ENCODE measurements at places on chromosomes 5 and 9.
A peak's percentile ranks its signal among the peaks of the same experiment; 100 is the strongest.

DNA sequence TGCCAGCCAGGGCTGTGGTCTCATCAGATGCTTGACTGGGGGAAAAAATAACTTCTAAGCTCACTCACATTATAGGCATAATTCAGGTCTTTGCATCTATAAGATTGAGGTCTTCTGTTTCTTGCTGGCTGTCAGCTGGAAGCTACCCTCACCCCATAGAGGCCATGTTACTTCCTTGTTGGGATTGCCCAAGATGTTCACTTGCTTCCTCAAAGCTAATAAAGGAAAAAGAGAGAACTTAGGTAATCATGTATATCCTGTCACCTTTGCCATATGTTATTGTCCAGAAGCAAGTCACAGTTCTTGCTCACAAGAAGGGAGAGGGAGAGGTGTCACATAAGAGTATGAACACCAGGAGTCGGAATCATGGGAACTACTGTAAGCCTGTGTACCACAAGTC lies 38.7 kb upstream of the ANKRD34B start:
- H3K27me3 ChIP-seq, result no peaks in the 10 kb centered on the region
- H3K4me3 ChIP-seq, result no peak overlapping the region
- no peaks in the 10 kb centered on the region for H3K36me3 ChIP-seq
- no peak overlapping the region for H3K27ac ChIP-seq
- H3K4me1 ChIP-seq, result no peaks in the 10 kb centered on the region

DNA sequence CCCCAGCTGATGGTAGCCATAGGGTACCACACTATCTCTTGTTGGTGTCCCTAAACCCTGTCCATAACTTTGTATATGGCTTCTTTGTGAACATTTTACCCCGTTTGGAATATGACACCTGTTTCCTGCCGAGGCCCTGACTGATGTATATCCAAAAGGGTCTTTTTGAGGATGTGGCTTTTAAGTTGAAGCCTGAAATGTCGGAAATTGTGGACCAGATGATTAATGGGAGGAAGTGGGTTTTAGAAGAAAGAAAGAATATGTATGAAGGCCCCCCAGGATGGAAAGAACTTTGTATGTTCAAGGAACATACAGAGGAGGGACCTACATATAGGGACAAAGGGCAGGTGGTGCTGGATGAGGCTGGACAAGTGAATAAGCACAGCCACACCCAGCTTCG lies 16.7 kb upstream of the TNFSF8 start:
- H3K27me3 ChIP-seq, result no peaks in the 10 kb centered on the region
- no peak overlapping the region for H3K4me3 ChIP-seq
- H3K36me3 ChIP-seq, result no peaks in the 10 kb centered on the region
- H3K4me1 ChIP-seq, result peaks cover 12% of the 10 kb centered on the region
- DNase-seq, result no peak
- H3K27ac ChIP-seq, result no peak overlapping the region

DNA sequence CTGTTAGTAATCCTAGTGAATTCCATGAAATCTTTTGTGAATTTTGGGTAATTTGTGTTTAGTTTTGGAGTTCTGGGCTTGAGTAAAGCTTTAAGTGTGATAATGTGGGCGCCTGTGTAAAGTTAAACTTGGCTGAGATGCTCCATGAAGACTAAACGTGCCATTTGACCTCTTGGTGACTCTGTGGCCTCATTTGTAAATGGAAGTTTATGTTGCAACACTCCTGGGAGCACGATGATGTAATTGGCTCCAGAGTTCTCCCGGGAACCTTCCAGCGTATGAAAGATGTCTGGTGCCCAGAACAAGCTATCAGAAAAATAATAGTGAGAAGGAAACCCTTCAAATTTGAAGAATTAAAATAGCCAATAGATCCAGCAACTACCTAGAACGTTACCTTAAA lies 981.2 kb downstream of the TLE4 start:
- H3K27ac ChIP-seq, result no peak overlapping the region
- H3K4me3 ChIP-seq, result no peak overlapping the region
- H3K4me1 ChIP-seq, result no peaks in the 10 kb centered on the region
- no peak for DNase-seq
- H3K27me3 ChIP-seq, result no peaks in the 10 kb centered on the region
- H3K36me3 ChIP-seq, result no peaks in the 10 kb centered on the region

GRCh38 chr9:135217836-135218235 lies 130.4 kb downstream of the OLFM1 start:
- no peaks in the 10 kb centered on the region for H3K36me3 ChIP-seq
- no peak overlapping the region for H3K27ac ChIP-seq
- peaks cover 32% of the 10 kb centered on the region for H3K27me3 ChIP-seq
- DNase-seq, result no peak

DNA sequence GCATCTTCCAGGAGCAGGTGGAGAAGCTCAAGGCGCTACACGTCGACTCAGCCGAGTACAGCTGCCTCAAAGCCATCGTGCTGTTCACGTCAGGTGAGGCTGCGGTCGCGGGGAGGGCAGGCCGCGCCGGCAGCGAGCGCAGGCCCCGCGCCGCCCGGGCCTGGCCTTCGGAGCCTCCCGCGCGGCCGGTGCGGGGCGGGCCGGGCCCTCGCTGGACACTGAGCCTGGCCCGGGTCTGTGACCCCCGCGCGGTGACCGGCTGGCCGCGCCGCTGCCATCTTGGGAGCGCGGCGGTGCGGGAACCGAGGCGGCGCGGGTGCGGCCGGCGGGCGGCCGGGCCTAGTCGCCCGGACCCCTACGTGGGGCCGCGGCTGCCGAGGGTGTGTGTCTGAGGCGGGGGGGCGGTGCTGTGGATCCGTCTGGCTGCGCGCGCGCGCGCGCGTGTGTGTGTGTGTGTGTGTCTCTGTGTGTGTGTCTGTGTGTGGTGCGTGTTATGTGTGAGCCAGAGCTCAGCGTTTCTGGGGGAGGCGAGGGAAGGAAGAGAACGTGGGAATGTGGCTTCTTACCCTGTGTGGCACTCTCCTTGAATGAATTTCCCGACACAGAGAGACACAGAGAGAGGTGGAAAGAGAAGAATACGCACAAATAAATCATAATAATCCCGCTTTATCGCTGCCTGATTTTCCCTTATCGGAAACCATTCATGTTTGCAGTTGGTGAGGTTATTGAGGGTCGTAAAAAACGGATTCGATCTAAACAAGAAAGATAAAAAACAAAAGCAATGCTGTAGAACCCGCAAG lies 5.5 kb downstream of the NR2F1 start:
- H3K4me1 ChIP-seq, result peaks cover 16% of the 10 kb centered on the region
- no peak overlapping the region for H3K4me3 ChIP-seq
- no peak overlapping the region for H3K27ac ChIP-seq
- peaks cover 9% of the 10 kb centered on the region for H3K36me3 ChIP-seq

DNA sequence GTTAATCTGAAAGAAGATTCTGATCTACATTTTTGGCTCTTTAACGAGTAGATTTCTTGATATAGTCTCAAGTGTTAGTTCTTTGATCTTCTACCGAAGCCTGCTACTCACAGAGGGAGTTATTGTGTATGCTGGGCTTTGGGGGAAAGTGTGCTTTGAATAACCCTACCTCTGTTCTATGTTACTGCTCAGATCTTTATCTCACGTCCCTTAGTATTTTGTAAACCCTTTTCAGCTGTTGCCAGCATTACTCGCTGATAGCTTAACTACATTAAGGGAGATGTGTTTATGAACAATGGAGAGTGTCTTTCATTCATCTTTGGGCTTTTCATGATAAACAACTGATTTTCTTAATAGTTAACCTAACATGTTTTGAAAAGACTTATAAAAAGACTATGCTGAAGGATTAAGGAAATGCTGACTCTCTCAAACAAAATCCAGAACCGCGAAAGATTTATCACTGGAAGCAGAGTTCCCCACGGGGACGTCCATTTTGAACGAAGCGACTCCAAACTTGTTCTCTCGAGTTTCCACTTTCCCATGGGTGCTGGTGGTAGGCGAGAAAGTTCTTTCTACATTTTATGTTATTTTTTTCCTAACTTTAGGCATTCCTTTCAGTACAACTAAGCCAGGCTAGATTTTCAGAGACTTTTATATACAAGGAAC lies 27.9 kb upstream of the ALDH1A1 start:
- no peak for DNase-seq
- H3K27me3 ChIP-seq, result peaks cover 8% of the 10 kb centered on the region
- no peak overlapping the region for H3K27ac ChIP-seq
- no peaks in the 10 kb centered on the region for H3K4me1 ChIP-seq
- H3K36me3 ChIP-seq, result no peaks in the 10 kb centered on the region

DNA sequence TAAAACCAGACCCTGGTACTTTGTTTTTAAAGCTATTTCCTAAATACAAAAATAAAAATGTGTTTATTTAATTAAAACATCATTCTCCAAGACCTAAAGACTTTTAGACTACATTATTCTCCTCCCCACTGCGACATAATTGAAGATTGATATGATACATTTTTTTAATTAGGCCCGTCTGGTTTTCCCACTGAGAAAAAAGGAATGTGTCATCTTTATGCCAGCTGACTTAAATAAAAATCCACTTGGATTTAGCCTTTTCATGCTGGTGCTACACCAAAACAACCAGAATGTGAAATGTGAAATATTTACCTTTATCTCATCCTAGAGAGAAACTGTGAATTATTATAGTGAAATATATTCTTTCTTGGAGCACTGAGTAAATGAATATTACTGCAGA lies 155.5 kb upstream of the PPP1R2B start:
- no peaks in the 10 kb centered on the region for H3K4me1 ChIP-seq
- H3K27me3 ChIP-seq, result peaks cover 13% of the 10 kb centered on the region
- no peak overlapping the region for H3K4me3 ChIP-seq
- no peak overlapping the region for H3K27ac ChIP-seq

DNA sequence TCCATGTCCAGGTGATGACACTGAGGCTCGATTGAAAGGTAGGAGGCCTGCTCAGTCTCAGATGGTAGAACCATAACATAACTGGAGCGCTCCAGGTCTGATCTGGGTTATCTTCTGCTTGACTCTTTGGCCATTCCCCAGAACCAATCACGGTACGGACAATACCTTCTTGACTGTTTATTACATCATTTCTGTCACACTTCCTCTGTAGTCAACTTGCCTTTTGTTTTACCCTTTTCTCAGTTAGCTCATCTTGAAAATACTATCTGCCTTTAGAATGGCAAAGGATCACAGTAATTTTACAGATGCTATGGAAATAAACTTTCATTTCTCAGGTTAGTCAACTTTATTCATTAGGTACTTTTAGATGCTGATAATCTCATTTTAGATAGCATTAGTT lies 22.4 kb downstream of the GLRA1 start:
- no peak for DNase-seq
- H3K36me3 ChIP-seq, result peaks cover 3% of the 10 kb centered on the region
- no peak overlapping the region for H3K4me3 ChIP-seq
- H3K4me1 ChIP-seq, result no peaks in the 10 kb centered on the region
- H3K27ac ChIP-seq, result no peak overlapping the region

GRCh38 chr5:74772359-74772758 lies 5.3 kb downstream of the NSA2 start:
- no peak overlapping the region for H3K4me3 ChIP-seq
- DNase-seq, result no peak
- H3K36me3 ChIP-seq, result peaks cover 58% of the 10 kb centered on the region
- H3K4me1 ChIP-seq, result peaks cover 15% of the 10 kb centered on the region
- no peak overlapping the region for H3K27ac ChIP-seq

DNA sequence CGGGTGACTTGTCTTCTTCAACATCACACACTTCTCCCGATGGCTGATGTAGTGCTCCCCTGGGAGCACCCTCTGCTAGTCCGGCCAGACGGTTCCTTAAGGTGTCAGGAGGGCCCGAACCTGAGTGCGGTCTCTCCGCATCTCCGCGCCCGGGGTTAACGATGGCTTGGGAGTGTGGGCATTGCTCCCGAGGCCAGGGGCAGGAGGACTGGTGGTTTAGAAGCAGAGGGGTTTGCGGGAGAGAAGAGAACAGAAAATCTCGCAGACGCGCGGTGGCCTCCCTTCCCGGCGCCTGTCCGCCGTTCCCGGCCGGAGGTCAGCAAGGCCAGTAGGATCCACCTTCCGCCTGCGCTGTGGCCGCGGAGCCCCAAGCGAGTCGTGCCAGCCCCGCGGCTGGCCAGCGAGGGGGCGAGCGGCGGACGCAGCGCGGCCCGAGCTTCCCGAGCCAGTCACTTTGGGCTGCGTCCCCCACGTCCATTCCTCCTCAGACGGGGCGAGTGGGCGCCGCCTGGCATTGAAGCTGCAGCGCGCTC lies 700 bp downstream of the CDO1 start:
- peaks cover 15% of the 10 kb centered on the region for H3K4me1 ChIP-seq
- peaks cover 100% of the 10 kb centered on the region for H3K27me3 ChIP-seq
- H3K4me3 ChIP-seq, result peak overlapping the region; percentile 57
- no peaks in the 10 kb centered on the region for H3K36me3 ChIP-seq
- DNase-seq, result no peak

- peaks cover 29% of the 10 kb centered on the region for H3K27me3 ChIP-seq
- H3K4me3 ChIP-seq, result no peak overlapping the region
- H3K4me1 ChIP-seq, result no peaks in the 10 kb centered on the region
Observed at GRCh38 chr5:66979738-66980137, 216.9 kb downstream of the CD180 start.

DNA sequence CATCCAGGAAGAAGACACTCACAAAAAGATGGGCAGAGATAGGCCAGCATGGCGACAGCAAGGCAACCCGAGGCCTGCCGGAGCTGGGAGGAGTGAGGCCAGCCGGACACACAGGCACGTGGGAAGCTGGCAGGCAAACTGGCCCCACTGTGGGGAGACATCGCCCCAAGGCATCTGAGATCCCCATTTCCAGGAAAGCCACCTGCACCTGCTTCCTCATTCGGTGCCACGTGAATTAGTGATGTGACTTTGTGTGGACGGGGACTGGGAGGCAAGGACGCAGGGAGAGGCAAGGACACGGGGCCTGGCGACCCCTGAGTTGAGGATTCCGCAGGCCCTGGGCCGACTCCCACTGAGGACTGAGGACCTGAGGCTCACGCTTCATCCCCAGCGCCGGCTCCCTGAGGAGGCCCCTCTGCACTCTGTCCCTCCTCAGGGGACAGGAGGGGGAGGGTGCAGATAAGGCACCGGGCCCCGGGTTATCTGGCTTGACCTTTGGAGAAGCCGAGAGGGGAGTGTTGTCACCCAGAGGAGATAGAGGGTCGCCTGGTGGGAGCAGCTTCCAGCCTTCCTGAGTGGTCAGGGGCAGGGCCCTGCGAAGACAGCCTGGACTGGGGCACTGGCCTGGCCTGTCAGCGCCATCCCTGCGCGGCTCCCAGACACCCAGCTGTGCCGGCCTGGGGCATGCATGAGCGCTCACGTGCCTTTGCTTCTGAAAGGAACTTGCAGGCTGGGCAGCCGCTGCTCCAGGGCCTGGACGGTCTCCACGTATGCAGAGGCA lies 39.7 kb downstream of the NDUFS6 start:
- H3K36me3 ChIP-seq, result no peaks in the 10 kb centered on the region
- no peak for DNase-seq
- H3K4me1 ChIP-seq, result no peaks in the 10 kb centered on the region
- no peak overlapping the region for H3K4me3 ChIP-seq
- H3K27ac ChIP-seq, result no peak overlapping the region

GRCh38 chr9:95855961-95856360 lies 19.5 kb upstream of the ERCC6L2 start:
- DNase-seq, result no peak
- H3K27ac ChIP-seq, result no peak overlapping the region
- peaks cover 5% of the 10 kb centered on the region for H3K4me1 ChIP-seq

DNA sequence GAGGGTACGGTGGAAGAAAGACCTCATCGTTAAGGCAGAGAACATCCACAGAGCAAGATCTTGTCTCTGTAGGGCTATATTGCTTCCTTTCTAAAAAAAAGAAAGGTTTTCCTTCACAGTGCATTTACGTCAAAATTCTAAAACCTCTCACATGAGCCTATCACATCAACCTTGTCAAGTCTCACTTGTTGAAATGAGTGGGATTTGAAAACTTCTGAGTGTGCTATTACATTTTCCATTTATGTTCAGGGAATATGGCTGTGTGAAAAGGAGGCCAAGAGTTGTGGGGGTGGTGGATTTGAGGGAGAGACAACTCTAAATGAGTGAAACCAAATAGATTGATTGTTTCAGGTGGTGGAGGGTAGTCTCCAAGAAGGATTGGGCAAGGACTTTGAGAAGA lies 147.1 kb upstream of the MPDZ start:
- no peak overlapping the region for H3K4me3 ChIP-seq
- H3K4me1 ChIP-seq, result no peaks in the 10 kb centered on the region
- H3K36me3 ChIP-seq, result no peaks in the 10 kb centered on the region
- no peaks in the 10 kb centered on the region for H3K27me3 ChIP-seq
- H3K27ac ChIP-seq, result no peak overlapping the region

All from central memory CD8-positive, alpha-beta T cell (primary cell).